Fibroblast of skin of abdomen (primary cell): ENCODE measurements at places on chromosomes 1 and 21.
A peak's percentile ranks its signal among the peaks of the same experiment; 100 is the strongest.

DNA sequence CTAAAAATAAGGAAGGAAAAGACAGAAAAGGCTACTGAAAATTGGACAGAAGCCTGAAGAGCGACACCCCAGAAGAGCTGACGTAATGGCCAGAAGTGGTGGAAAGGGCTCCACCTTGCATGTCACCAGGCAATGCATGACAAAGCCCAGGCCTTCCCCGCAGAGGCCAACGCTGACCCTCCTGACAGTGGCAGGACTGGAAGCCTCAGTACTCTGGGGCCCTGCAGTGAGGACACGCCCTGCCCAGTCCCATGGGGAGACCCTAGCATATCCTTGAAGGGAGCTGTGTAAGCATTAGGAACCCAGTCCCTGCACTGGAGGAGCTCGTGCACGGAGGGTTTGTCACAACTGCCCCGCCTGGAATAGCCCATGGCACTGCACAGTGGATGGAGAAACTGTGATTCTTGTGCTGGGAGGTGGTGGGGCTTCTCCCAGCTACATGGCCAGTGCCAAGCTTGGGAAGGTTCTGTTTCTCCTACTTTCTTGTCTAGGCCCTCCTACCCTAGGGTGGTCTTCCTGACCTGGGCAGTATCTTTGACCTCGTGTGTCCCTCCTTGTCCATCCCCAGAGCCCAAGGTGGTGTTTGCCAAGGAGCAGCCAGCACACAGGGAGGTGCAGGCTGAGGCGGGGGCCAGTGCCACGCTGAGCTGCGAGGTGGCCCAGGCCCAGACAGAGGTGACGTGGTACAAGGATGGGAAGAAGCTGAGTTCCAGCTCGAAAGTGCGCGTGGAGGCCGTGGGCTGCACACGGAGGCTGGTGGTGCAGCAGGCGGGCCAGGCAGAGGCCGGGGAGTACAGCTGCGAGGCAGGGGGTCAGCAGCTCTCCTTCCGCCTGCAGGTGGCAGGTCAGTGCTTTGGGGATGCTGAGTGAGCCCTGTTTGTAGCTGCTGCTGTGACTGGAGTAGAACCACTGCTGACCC, 60.4 kb downstream of the OBSCN start:
- no peak for DNase-seq

- no peak for DNase-seq
Observed at GRCh38 chr1:94999456-95000131, 72.7 kb upstream of the CNN3 start.

DNA sequence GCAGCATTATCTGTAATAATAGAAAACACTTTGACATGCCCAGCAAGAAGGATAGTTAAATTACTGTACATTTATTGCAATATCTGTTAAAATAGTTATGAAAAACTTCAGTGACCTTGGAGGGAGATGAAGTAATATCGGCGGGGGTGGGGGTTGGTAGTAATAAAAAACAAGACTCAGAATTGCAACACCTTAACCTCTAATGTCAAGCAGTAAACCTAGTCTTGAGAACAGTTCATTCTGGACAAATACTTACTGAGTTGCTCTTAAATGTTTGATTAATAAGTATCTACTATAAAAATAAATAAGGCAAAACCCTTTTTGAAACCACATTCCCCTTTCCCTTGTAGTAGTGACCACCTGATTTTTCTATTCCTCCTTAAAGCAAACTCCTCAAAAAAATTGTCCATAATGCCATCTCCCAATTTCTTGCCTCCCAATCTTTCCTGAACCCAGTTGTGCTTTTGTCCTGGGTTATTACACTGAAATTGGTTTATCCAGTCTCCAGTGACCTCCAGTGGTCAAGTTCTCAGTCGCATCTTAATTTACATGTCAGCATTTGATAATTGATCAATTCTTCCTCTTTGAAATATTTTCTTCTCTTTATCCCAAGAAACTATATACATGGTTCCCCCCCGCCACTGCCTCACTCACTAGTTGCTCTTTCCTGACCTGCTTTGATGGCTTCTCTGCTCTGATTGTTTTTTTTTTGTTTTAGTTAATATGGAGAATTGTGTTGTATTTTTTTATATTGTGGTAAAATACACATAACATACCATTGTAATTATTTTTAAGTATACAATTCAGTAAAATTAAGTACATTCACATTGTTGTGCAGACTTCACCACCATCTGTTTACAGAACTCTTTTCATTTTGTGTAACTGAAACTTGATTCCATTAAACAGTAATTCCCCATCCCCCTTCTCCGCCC, 36.8 kb downstream of the RAP1A start:
- DNase-seq = peak; percentile 57

- no peak for DNase-seq
Observed at GRCh38 chr1:48222501-48223242, at the start of gene SLC5A9. Gene SLC5A9, plus strand, starts transcription at chr1:48222716. Its CDS starts 21 bp downstream, at chr1:48222737.
